Foreskin keratinocyte (primary cell): ENCODE measurements at places on chromosomes 6 and 20. TPM values are rescaled to one million over a fixed set of nuclear protein-coding genes. Genes with fewer than 3 reads are reported as not detected.

Gene BHLHE23
- not detected in 2 replicates for total RNA-seq

Gene C6orf132
- total RNA-seq, result 21.3 and 22.1 TPM in 2 replicates

Gene FYN
- total RNA-seq, result 46.4 and 61.1 TPM in 2 replicates

Gene CCR6
- total RNA-seq, result not detected in 2 replicates

Gene PROKR2
- not detected in 2 replicates for total RNA-seq

Gene KIAA0408
- total RNA-seq, result 0.03 TPM in 1 of 2 replicates, not detected in the other

- DNase-seq, result peak; percentile 87
These were observed 231.9 kb downstream of the CLIC5 start for GRCh38 chr6:45783716-45784115.

- DNase-seq, result no peak
These were observed 3.4 kb downstream of the TEAD3 start for GRCh38 chr6:35493307-35493983.

- no peak for DNase-seq
These were observed 39.2 kb upstream of the NHSL1 start for GRCh38 chr6:138538390-138539031.

DNA sequence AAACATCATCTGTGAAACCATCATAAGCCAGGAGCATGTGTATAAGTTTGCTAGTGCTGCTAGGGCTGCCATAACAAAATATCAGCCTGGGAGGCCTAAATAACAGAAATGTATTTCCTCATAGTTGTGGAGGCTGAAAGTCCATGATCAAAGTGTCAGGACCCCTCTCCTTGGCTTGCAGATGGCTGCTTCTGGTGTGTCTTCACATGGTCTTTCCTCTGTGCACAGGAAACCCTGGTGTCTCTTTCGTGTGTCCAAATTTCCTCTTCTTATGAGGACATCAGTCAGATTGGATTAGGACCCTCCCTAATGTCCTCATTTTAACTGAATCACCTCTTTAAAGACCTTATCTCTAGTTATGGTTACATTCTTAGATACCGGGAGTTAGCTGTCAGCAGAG is 6.2 kb upstream of the CITED2 start:
- DNase-seq, result no peak

- DNase-seq, result no peak
These were observed 157.8 kb downstream of the TPBG start for GRCh38 chr6:82521369-82521768.
